ENCODE measurements at places on chromosomes 11 and 22.

DNA sequence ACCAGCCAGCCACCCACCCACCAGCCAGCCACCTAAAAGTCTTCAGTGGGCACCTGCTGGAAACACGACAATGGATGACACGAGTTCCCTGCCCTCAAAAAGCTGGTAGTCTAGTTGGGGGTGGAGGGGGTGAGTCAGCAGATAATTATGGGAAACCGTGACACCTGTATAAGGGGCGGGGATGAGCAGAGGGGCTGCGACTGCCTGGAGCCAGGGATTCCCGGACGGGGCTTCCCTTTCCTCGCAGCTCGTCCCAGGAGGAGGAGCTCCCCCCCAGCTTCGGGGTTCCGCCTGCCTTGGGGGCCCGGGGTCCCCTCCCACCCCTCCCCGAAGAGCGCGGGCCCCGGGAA is 2.3 kb upstream of the RTN4RL2 start:
- no peak for DNase-seq

- no peak for DNase-seq
These were observed 8.4 kb downstream of the FAM83F start for GRCh38 chr22:40002935-40003715.

DNA sequence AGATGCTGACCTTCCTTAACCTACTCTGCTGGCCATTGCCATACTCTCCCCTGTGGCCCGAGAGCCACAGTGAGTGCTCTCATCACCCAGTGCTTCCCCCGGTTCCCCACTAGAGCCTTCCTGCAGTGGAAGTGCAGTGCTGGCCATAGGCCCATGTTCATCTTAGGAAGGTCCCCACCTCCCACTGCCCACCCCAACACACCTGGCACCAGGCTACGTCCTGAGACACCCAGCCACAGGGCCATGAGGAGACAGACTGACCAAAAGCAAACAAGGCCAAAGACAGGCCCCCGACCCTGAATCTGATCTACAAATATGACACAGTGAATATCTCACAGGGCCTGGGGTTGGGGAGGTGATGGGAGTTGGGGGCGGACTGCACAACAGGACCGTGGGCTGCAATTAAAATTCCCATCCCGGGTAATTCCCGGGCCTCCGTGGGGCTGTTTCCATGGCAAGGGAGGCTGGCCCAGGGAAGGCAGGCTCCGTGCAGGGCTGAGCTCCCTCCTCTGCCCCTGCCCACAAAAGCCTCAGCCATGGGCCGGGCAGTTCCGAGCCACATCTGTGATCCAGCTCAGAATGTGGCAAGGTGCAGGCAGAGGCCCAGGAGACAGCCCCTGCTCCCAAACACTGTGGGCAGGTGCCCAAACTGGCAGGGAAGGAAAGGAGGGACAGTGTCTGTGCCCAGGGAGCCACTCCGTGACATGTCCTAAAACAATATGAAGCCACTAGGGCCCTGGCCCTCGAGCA is 5.1 kb upstream of the CHST1 start:
- no peak for DNase-seq

DNA sequence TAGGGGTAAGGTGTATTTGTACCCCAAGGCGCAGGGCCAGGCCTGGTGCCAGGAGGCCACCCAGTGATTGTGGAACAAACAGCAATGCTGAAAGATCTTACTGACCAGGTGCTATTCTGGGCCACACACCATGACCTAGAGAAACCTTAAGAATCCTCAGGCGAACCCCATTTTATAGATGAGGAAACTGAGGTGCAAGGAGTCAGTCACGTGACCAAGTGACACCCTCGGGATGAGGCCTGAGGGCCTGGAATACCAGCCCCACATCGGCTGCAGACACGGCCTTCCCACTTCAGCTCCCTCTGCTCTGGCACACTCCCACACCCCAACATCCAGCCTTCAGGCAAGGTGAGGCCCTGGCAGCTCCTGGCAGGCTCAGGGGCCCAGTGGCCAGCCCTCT is 13.1 kb downstream of the CABP7 start:
- no peak for DNase-seq

DNA sequence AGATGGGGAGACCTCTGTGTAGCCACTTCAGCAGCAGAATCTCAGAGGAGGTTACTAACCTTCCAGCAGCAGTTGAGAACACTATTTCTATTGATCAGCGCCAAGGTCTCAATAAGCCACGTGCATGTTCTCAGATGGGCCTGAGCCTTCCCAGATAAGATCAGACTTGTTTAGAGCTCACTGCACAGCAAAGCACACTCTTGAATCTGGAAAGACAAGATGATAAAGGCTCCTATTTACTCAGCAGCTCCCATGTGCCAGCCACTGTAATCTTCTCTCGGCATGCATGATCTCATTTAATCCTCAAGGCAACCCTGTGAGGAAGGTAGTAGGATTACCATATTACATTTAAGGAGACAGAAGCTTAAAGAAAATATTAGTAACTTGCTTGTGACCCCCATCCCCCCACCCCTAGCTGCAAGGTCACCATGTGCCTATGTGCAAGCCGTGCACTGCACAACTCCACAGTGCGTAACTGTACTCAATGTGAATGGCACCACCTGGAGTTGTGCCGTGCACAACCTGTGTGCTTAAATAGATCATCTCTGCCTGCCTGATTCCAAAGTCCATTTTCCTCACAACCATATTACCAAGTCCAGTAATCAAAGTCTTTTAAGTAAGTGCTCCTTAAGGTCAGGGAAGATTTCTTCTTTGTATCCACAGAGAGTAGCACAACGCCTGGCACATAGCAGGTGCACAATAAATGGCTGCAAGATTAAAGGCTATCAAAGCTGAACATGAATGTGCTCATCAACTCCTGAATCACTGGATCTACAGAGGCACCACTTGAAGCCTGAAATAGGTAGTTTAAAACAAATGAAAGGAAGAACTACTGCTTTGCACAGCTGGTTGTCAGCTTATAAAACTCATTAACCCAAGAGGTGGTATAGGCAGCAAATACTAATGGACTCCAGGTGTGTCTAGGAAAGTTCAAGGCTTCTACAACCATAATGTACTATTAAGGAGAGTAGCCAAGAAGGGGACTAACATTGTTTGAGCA is 293.8 kb downstream of the BUD13 start:
- no peak for DNase-seq

- DNase-seq: no peak
These were observed 271.7 kb downstream of the BUD13 start for GRCh38 chr11:116500947-116501602.

GRCh38 chr11:34644669-34645406 is 23.9 kb downstream of the EHF start:
- no peak for DNase-seq

DNA sequence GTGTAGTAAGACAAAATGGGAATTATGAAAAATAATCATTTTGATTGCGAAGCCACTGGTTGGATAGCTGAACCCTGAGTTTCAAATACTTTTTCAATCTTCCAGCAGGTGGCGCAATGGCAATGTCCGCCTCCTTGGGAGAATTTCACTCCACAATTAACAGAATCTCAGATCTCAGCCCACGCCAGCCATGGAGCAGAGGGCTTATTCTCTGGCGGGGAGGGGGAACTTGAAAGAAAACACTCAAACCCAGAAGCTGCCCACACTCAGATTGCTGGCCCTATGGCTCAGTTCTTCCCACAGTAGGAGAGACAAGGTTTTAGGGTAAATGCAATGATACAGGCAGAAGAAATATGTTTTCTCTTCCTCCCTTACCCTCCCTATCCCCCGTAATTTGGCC is 38.7 kb upstream of the RCN1 start:
- peak; percentile 48 for DNase-seq

- no peak for DNase-seq
These were observed 2.0 kb upstream of the FXYD6 start for GRCh38 chr11:117878314-117878938.

DNA sequence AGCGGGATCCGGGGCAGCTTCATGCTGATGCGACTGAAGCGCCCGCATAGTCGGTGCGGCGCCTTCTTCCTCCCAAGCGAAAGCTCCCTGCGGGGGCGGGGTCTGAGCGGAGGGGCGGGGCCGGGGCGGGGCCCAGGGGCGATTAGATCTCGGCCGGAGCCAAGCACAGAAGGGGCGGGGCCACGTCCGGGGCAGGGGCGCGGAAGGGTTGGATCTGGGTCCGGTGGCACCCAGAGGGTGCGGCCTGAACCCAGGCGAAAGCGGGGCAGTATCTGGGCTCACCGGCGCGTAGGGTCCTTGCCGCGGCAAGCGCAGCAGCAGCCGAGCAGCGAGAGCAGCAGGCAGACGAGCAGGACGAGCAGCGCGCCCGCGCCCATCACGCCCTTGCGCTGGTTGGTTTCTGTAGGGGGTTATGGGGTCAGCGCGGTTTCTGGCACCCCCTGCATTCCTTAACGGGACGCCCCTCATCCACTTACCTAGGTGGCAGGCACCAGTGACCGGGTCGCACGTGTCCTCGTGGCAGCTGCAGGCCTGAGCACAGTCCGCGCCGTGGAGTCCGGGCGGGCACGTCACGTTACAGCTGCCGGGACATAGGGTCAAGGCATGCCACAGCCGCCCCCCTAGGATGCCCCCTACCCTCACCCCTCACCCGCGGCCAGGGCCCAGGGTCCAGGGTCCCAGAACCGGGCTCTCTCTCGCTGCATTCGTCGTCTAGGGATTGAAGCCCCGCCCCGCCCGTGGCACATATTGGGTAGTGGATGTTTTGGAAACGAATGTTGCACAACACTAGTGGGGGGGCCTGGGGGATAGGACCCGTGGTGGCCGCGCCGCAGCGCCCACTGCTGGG is 8.1 kb downstream of the SCARF2 start:
- DNase-seq: peak; percentile 69

DNA sequence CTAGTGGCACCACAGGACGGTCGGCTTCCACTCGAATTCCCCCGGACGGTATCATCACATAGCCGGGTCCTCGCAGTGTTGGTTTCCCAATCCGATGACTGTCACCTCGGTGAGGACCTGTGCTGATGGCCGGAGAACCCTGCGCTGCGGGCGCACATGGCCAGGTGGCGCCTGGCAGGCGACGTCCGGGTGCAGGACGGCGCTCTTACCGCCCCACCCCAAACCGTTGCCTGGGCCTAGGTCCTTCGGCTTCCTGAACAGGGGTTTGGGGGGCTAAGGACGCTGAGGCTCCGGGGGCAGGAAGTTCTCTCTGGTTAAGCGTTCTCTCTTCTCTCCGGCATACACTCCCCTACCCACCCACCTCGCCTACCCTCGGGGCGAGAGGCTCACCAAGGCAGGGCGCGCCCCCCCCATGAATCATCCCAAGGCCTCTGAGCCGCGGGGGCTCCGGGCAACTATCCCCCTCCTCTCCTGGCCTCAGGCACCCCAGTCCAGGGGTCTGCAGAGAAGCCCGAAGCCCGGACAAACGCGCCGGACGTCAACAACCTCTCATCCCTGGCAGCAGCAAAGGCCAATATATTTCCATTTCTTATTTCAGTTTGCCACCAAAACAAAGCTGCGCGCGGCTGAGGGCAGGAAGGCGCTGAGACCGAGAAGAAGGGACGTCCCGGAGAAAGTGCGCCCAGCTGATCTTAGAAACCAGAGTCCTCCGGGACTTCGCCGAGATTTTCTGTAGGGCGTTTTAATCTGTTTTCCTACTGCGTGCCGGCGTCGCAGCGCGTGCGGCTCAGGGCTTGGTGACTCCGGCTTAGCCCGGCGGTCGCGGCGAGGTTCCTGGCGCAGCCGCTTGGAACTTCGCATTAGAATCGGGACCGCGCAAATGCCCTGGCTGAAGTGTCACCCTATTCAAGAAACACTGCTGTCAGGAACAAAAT is 5.6 kb downstream of the ALX4 start:
- DNase-seq: no peak

GRCh38 chr11:85595285-85595884 is 31.8 kb downstream of the DLG2 start:
- DNase-seq: no peak

- DNase-seq: peak; percentile 30
These were observed 13.2 kb downstream of the NAA40 start for GRCh38 chr11:63951779-63952536.

DNA sequence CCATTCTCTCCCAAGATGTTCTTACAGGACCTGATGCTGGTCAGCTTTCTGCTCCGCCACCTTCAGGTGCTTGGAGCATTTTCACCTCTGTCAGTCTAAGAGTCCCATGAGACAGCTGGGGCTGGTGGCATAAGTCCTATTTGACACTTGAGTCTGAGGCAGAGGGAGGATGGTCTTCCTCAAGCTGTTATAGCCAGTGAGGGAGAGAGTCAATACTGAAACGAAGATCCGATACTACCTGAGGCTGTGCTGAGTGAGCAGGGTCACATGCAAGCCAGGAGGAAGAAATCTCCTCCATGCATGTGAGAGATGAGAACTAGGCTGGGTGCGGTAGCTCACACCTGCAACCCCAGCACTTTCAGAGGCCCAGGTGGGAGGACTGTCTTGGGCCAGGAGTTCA is 5.6 kb downstream of the ZFPL1 start:
- DNase-seq: no peak
